ENCODE measurements at places on chromosomes 5 and 9. TPM values are rescaled to one million over a fixed set of nuclear protein-coding genes. Genes with fewer than 3 reads are reported as not detected.

- peaks cover 10% of the 10 kb centered on the region for H3K4me1 ChIP-seq
- H3K27ac ChIP-seq: peak overlapping the region; percentile 6
- H3K27me3 ChIP-seq: no peaks in the 10 kb centered on the region
- peak overlapping the region; percentile 71 for H3K4me3 ChIP-seq
- H3K36me3 ChIP-seq: no peaks in the 10 kb centered on the region
These were observed 1.3 kb downstream of the SHC3 start for GRCh38 chr9:89177012-89177943.

DNA sequence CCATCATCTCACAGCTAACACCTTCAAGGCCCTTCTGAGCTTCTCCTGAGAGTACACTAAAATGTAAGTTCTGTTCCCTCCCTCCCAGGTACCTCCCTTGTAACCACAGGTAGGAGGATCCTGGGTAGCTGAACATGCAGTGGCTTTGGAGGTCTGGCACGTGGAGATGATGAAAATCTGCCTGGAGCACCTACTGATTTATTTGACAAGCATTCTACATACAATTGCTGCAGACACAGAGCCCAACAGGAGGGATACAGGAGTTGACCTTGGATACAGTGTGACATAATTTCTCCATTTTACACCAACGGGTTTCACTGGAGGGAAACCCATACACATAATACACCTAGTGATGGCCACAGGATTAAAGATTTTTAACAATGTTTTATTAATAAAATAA is 478.7 kb downstream of the SEMA5A start:
- no peak for DNase-seq
- no peaks in the 10 kb centered on the region for H3K27me3 ChIP-seq
- H3K36me3 ChIP-seq: no peaks in the 10 kb centered on the region
- H3K27ac ChIP-seq: no peak overlapping the region
- H3K4me1 ChIP-seq: peaks cover 6% of the 10 kb centered on the region
- no peak overlapping the region for H3K4me3 ChIP-seq

- DNase-seq: peak; percentile 100
- peak overlapping the region; percentile 52 for H3K27ac ChIP-seq
- H3K4me1 ChIP-seq: peaks cover 10% of the 10 kb centered on the region
- H3K4me3 ChIP-seq: no peak overlapping the region
These were observed 59.4 kb upstream of the GNA14 start for GRCh38 chr9:77707383-77708063.

DNA sequence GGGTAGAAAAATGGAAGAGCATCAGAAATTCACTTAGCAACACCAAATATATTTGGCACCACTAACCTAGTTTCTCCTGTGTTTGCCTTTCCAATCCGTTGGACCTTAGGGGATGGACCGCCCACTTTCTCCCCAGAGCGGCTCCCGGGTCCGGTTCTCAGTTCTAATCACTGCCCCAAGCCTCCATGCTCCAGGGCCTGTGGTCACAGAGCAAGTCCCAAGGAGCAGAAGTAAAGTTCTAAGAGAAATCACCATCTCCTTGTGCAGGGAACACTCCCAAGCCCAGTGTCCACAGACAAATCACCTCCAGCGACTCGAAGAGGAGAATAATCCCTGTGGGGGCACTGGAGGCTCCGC is 728 bp upstream of the SLC1A1 start:
- peak; percentile 24 for DNase-seq
- H3K4me1 ChIP-seq: no peaks in the 10 kb centered on the region
- H3K27me3 ChIP-seq: no peaks in the 10 kb centered on the region

DNA sequence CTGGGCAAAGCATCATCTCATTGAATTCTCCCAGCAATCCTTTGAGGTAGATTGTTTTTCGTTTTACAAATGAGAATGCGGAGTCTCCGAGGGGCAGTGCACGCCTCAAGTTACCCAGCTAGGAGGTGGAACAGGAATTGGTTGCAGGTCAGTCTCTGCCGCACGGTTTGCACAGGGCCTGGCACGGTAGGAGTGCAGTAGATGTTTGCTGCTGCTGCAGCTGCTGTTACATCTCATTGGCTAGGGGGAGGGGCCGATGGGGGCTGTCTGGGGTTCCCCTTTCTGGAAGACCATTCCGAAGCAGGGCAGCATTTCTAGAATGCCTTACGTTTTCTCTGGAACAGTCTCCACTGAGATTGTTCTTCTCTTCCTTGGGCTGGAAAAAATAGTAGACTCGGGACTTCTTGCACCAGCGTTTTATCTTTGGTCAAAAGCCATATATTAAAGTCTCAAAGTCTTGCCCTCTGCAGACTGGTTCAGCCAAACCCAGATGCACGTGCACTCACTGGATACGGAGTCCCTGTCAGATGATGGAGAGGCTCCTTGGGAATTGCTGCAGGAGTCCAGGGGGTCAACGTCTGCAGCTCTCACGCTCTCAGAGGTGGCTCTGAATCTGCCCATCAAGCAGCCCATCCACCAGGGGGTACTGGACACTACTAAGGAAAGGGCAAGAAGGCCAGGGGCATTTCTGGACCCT is 1.2 kb downstream of the USP20 start:
- no peak for DNase-seq
- H3K36me3 ChIP-seq: no peaks in the 10 kb centered on the region
- peak overlapping the region; percentile 98 for H3K4me3 ChIP-seq
- no peak overlapping the region for H3K27ac ChIP-seq
- H3K27me3 ChIP-seq: no peaks in the 10 kb centered on the region
- peaks cover 14% of the 10 kb centered on the region for H3K4me1 ChIP-seq

Gene GRIN3A
- total RNA-seq: not detected

Gene ZNF454
- 3.1 TPM for total RNA-seq

All from fibroblast of lung (primary cell).